Right lobe of liver (tissue), 6 donors: ENCODE measurements at places on chromosomes 16 and 17. TPM values are rescaled to one million over a fixed set of nuclear protein-coding genes. Genes with fewer than 3 reads are reported as not detected.

RNF222 gene
- not detected for total RNA-seq

PRKCB gene
- 2.9 TPM for total RNA-seq

CASKIN1 gene
- total RNA-seq: not detected

OR1A1 gene
- total RNA-seq: not detected

TMEM114 gene
- not detected for total RNA-seq

CTRL gene
- not detected for total RNA-seq

GAS2L2 gene
- total RNA-seq: not detected

NPIPB5 gene
- 73.8 TPM for total RNA-seq

SULT1A2 gene
- total RNA-seq: 25.4 TPM

PIK3R6 gene
- total RNA-seq: not detected

TVP23A gene
- total RNA-seq: 0.07 TPM

WSCD1 gene
- total RNA-seq: 1.5 TPM

DNA sequence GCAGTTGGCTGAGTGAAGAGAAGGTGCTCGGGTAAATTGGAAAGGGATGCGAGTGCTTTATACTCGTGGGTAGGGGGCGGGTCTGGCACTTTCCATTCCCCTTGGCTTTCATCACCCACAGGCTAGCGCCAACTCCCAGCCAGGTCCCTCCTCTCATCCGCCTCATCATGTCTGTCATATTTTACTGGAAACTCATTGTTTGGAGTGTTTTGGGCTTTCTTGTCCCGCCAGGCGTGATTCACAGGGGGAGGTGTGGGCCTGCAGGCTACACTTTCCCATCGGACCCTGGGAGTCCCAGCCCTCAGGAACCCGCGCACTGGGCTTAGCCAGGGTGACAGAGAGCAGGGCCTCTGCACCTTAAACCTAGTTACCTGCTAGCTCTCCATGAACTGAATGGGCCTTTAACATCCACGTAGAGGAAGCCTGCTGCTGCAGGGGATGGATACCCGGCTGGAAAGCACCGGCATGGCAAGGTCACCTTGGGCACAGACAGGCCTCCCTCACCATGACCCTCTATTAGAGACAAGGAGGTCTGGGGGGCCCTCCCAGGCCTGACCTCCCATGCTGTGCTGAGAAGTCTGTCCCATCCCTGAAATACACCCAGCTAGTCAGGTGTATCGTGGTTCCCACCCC, at the start of gene KRT14:
Gene KRT14 (minus strand): TSS at position 33 of the 633 bp plus-strand sequence. CDS start 61 bp downstream, outside the sequence.
- no peak for DNase-seq

- DNase-seq: peak; percentile 75
These were observed 13.7 kb downstream of the ALOX12B start for GRCh38 chr17:8073627-8074484.

DNA sequence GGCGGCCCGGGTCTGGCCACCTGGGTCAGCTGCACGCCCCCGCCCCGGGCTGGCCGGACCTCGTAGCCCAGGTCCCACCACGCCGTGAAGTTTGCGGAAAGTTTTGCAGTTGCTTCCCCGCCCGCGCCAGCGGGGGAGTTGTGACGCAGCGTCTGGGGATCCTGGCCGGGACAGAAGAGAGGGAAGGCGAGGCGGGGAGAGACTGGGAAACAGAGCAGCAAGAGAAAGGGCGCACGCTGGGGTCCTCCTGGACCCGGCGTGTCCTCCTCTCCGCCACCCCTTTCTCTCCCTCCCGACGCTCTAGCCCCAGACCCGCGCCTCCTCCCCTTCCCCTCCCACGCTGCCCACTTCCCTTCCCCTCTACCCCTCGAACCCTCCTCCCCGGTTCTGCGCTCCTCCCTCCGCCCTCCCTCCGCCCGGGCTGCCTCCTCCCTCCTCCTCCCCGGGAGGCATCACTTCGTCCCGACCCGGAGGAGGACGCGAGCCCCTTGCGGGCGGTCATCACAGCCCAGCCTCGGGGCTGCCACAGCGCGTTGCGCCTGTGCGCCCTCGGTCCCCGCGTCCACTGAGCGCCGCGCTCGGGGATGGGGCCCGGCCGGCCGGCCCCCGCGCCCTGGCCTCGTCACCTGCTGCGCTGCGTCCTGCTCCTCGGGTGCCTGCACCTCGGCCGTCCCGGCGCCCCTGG, at the start of gene MRC2:
Gene MRC2 (plus strand): TSS at position 452 of the 685 bp plus-strand sequence. CDS start 133 bp downstream, at position 585.
- no peak for DNase-seq

DNA sequence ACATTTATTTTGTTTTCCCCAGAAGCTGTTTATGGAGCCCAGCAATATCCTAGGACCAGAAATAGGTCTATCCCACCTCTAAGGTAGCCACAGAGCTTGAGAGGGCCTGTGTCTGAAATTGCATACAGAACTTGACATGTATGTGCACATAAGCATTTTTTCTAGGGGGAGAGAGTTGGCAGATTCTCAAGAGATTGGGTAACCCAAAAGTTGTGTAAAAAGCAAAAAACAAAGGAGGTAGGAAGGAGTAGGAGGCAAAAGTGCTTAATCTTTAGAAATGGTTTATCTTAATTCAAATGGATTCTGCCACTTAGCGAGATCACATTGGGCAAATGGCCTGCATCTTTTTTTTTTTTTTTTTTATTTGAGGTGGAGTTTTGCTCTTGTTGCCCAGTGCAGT, 3.5 kb downstream of the PLK1 start:
- no peak for DNase-seq

- no peak for DNase-seq
These were observed 80.6 kb downstream of the OR1D5 start for GRCh38 chr17:2982854-2983253.

DNA sequence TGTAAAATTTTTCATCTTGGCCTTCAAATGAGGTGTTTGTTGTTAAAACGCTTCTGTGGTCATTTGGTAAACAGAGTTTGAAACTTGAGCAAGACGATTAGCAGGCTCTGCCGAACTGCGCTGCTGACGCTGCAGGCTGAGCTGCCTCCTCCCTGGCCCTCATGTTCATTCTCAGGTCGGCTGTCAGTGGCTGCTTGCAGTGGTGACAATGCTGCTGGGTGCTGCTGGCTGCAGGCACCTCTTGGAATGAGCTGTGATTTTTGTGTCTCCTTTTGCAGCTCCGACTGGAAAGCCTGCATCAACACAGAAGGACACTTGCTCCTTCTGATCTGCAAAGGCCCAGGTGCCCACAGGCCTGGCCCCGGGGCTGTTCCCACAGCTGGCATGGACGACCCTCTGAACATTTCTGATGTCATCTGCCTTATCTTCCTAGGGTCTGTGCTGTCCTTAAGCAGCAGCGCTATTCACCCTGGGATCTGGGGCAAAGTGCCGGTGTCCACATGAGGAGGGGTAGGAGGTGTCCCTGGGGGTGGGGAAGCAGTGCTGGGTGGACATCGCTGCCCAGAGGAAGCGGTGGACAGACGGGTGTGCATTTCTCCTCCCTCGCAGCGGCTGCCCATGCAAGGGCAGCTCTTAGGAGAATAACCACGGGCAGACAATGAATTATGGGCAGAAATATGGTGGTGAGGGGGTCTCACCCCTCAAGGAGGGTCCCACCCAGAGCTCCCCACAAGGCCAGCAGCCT, 23.1 kb upstream of the OSGIN1 start:
- no peak for DNase-seq

DNA sequence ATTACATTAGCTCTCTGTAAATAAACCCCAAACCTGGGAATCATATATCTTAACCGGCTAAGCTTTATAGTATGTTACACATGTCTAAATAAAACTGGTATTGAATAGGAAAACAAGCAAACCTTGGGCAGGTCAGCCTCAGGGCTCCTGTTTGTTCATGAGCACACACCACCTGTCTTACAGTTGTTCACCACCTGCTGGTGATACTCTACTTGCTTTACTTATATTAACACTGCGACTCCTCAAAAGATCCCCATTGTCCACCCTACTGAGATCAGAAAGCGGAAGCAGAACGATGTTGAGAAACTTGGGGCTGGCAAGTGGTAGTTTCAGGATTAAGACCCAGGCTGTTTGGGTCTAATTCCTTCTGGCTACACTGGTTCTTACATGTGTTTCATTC, 16.4 kb downstream of the CDH13 start:
- DNase-seq: no peak

- DNase-seq: no peak
These were observed 342.7 kb downstream of the SOX9 start for GRCh38 chr17:72463287-72464102.

DNA sequence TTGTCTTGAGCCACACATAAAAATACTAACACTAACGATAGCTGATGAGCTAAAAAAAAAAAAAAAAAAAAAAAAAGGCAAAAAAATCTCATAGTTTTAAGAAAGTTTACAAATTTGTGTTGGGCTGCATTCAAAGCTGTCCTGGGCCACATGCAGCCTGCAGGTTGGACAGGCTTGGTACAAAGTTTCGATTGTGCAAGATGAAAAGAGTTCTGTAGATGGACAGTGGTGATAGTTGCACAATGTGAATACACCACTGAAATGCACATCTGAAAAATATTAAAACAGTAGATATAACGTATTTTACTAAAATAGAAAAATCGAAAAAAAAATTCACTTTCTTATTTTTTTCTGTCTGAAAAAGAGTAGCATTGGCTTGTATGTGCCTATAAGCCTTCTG, 42.9 kb downstream of the AMFR start:
- no peak for DNase-seq

DNA sequence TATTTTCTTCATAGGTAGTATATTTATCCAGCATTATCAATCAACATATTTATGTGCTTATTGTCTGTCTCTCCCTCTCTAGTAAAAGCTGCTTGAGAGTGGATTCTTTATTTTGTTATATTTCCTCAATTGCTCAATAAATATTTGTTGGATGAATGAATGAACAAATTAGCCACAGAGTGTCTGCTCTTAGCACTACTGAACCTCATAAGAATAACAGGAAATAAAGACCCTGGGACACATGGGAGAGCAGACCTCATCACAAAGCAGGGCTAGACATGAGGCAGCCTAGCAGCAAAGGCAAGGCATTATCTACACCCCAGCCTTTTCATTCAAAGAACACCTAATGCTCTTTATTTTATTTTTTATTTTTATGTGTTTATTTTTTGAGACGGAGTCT, 34.9 kb upstream of the TANC2 start:
- no peak for DNase-seq

DNA sequence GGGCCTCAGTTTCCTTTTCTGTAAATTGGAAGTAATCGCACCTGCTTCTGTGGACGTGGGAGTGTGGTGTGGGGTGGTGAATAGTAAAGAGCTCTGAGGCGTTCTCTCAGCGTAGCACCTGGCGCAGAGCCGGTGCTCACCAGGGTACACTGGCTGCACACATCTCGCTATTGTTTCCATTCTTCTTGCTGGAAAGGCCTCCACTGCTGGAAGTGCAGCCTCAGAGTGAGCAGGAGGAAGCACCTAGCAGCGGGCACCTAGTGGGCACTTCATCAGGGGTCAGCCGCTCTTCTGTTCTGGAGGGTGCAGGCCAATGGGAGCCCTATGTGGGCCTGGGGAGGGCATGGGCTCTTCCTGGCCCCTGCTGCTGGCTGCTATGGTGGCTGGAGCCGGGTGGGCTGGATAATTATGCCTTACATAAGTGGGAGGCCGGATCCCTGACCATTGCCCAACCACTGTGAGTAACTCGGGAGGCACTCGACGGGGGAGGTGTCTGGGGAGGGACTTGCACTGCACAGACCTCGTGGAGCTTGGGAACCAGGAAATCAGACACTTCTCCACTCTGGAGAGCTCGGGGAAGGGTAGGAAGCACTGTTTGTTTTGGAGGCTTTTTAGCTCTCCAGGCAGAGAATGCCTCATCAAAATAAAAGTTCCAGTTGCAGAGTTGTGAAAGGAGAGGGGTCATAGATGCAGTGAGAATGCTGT, 1.7 kb downstream of the MAP2K3 start:
- peak; percentile 92 for DNase-seq

- DNase-seq: no peak
These were observed 127.2 kb downstream of the AXIN2 start for GRCh38 chr17:65434251-65434650.

DNA sequence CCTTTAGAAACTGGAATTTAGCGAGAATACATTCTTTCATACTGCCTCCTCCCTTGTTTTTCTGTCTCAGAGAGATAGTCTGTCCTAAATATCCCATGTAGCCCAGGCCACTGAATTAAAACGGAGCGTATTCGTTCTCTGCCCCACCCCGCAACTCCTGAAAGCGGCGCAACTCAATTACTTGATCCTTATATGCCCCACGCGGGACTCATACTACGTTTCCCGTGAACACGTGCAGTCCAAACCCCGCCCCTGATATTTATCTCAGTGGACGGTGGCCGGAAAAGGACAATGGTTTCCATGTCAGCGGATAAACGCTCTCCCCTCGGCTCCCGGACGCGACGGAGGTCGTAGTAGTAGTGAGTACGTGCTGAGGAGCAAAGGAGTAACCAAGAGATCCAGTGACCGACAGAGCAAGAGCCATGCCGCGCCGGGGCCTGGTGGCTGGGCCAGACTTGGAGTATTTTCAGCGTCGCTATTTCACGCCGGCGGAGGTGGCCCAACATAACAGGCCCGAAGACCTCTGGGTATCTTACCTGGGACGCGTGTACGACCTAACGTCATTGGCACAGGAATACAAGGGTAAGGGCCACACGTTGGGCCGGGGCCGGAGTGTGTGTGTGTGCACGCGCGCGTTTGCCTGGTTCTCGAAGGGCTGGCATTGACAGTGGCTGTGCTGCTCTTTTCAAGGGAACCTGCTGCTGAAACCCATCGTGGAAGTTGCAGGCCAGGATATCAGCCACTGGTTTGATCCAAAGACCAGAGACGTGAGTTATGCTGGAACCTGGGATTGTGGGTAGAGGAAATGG, at the start of gene CYB5D1:
Gene CYB5D1 (plus strand): TSS at position 291 of the 809 bp plus-strand sequence. CDS start 132 bp downstream, at position 423.
- peak; percentile 88 for DNase-seq

DNA sequence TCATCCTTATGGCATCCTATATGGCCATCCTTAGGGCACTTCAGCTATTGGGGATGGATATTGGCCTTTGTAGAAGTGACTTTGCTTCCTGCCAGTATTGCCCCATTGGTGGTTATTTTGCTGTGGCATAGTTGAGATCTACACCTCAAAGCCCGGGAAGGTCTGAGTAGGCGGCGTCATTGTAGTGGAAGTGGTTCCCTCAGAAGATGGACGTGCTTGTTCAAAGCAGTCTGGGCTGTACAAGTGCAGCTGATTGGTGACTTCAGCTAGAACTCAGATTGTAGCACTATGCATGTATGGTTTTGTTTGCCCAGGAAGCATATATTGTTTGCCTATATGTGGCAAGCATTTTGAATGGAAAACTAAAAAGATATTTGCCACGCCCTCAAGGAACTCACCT, 83.2 kb downstream of the TMC6 start:
- no peak for DNase-seq

- no peak for DNase-seq
These were observed 27.9 kb downstream of the SLFN11 start for GRCh38 chr17:35345445-35345925.

- DNase-seq: no peak
These were observed 4.8 kb downstream of the PRR11 start for GRCh38 chr17:59160157-59161025.

- peak; percentile 79 for DNase-seq
These were observed 67.2 kb downstream of the PARN start for GRCh38 chr16:14562691-14563491.

- DNase-seq: no peak
These were observed 56.5 kb downstream of the SNTB2 start for GRCh38 chr16:69243479-69243878.

DNA sequence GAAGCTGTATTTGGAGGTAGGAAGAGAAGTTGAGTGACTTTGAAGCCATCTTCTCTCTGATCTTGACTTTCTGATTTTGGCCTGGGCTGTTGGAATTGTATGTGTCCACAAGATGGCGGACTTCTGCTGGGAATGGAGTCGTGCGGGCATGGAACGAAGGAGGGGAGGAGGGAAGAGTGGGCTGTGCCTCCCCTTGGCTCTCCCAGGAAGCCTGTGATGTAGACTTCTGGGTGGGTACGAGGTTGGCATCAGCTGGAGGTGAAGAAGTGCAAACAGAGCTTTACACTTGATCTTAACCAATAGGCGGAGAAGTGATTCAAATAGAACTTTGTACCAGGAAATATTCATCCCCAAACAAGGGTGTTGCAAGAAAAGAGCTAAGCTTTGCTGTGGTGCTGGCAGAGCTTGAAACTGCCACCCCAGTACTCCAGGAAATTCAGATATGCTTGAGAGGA, 7.4 kb upstream of the TMEM220 start:
- peak; percentile 80 for DNase-seq
